ENCODE measurements at places on chromosomes 4 and X.

DNA sequence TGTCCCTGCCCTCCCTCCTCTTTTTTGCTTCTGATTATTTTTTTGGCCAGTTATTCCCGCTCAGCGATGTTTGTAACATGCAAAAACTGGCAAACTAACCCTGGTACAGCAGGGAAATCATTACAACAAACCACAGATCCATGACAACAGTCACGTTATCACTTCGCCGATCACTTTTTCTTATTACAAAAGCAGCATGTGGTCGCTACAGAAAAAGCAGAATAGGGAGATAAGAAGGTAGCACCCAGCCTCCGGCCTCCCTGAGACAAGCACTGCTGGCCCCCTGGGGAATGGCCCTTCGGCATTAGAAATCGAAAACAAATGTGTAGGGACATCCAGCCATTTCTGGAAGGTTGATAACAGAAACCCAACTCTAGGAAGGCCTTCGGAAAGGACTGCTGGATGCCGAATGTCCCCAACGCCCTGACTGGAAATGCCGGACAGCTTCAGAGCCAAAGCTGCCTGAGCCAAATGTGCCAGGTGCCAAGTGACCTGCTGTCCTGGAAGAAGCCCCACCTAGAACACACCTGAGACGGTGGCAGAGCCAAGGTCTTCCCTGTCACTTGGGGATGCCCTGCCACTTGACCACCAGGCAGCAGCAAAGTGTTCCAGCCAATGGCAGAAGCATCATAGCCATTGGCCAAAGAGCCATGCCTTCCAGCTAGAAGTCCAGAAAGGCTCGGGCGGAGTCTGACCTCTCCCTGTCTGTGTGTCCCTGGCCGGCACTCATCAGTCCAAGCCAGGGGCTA is 2.9 kb downstream of the IDH3G start:
- DNase-seq: no peak

- no peak for DNase-seq
Measured at GRCh38 chr4:30670206-30670605, 50.0 kb upstream of the PCDH7 start.

DNA sequence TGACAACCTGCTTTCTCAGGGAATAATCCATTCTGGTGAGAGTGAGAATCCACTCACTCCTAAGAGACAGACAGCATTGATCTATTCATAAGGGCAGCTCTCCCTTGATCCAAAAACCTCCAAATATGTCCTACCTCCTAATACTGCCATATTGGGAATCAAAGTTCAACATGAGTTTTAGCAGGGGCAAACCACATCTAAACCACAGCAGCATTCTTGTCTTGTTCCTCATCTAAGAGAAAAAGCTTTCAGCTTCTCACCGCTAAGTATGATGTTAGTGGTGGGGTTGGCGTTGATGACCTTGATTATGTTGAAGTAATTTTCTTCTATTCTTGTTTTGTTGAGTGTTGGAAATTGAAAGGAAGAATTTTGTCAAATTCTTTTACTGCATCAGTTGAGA is 69.6 kb downstream of the SERTM2 start:
- no peak for DNase-seq

DNA sequence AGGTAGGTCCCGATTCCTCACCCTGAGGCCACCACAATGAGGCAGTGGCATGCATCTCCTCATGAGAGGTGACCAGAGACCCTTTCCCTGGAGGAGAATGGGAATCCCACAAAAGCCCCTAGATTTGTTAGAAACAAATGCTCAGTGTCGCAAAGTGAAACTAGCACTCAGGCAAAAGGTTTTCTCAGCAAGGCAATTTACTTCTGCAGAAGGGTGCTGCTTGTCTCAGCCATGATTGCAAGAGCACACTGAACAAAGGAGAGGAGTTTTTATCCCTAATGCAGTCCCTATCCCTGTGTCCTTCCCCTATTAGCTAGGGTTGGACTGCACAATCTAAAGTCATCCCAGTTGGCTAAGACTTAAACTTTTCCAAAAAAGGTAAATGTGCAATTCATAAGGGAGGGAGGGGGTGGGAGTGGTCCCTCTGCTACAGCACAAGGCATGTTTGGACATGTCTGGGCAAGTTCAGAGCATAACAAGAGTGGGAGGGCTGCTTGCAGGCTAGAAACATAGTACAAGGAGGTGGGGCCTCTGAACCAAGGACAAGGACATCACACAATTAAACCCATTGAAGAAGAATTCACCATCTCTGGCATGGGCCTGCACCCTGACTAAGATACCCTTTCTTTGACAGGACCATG is 185.3 kb downstream of the CCNG2 start:
- no peak for DNase-seq

DNA sequence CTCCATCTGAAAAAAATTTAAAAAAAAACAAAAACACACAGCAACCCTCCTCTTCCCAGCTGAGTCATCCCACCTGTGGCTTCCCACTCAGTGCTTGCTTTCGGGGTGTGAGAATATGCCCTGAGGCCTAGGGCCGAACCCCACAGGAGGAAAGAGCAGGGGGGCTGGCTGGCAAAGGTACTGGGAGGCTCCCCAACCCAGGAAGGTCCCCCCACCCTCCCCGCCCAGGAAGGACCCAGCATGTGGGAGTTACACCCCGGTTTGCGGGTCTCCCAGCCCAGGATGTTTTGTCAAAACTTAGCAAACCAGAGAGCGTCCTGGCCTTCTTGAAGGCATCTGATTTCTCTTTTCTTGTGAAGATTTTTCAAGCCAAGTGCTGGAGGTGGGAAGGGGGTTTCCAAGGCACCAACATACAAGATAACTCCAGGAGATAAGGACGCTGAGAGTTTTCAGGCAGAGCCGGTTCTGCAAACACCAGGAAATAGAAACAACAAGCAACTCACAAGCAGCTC is 25.7 kb upstream of the CSF2RA start:
- peak; percentile 33 for DNase-seq

- no peak for DNase-seq
Measured at GRCh38 chr4:87947381-87948160, 27.9 kb upstream of the SPP1 start.

- DNase-seq: no peak
Measured at GRCh38 chr4:5822619-5823018, 70.3 kb downstream of the CRMP1 start.

- no peak for DNase-seq
Measured at GRCh38 chrX:13026877-13027652, 17.4 kb downstream of the FAM9C start.

GRCh38 chrX:18889346-18890048 is 94.4 kb downstream of the PHKA2 start:
- no peak for DNase-seq

DNA sequence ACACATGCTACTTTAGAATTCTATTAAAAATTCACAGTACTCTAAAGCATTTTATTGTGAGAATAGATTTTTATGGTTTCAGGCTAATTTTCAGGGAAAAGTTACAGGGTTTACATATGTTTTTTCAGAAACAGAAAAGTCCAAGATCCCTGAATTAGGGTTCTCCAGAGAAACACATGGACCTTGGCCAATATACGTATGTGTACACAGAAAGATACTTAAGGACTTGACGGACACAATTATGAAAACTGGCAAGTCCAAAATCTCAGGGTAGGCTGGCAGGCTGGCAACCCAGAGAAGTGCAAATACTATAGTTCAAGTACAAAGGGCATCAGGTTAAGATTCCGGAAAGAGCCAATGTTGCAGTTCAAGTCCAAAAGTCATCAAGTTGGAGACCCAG is 1897.8 kb upstream of the PCDH10 start:
- DNase-seq: no peak

GRCh38 chr4:79050541-79050880 is 111.3 kb upstream of the PAQR3 start:
- DNase-seq: no peak

DNA sequence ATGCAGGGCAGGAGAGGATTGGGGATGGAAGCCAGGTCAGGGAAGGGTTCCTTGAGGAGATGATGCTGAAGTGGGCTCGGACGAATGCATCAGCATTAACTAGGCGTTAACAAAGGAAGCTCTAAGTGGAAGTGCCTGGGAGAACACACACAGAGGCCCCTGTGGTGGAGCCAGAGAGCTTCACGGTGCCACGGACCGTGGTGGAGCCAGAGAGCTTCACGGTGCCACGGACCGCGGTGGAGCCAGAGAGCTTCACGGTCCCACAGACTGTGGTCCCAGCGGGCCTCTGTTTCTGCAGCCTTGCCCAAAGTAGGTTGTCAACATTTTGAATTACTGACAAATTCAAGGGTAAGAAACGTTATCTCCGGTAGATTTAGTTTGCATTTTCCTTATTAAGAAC is 48.3 kb downstream of the TRIML2 start:
- no peak for DNase-seq

- DNase-seq: no peak
Measured at GRCh38 chr4:149279776-149280175, 535.9 kb downstream of the IQCM start.

DNA sequence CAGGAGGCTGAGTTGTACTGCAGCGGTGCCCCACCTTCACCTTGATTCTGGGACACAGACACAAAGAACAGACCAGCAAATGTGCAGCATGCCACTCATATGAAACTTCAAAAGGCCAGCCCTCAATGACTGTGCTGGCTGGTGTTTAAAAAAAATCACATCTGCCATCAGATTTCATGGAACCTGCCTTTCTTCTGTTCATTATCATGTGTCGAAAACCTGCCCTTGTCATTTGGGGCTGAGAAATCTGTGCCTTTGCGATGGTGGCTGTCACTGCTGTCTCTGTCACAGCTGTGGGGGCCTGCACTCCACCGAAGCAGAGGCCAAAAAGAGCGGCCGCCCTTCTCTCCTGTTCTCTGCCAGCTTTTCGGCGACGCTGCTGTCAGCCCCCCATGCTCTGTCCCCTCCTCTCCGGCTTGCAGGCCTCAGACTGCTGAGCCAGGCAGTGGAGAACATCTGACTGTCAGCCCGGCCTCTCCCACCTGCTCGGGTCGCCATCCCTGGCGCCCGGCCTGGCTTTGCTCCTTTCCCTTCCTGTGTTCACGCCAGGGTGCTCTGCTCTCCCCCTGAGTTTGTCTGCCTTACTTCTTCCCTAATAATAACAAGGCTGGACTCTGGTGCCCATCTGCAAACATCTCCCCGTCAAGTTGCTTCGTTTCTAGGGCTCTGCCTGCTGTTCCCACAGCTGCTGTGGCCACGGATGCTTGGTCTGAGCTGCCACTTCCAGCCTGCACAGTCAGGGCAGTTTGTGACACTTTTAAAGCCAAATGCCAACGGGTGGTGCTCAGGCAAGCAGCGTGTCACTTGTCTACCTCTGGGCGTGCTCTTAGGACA is 355.2 kb downstream of the UNC5C start:
- DNase-seq: no peak

- no peak for DNase-seq
Measured at GRCh38 chr4:33150525-33150910, 2430.3 kb downstream of the PCDH7 start.

DNA sequence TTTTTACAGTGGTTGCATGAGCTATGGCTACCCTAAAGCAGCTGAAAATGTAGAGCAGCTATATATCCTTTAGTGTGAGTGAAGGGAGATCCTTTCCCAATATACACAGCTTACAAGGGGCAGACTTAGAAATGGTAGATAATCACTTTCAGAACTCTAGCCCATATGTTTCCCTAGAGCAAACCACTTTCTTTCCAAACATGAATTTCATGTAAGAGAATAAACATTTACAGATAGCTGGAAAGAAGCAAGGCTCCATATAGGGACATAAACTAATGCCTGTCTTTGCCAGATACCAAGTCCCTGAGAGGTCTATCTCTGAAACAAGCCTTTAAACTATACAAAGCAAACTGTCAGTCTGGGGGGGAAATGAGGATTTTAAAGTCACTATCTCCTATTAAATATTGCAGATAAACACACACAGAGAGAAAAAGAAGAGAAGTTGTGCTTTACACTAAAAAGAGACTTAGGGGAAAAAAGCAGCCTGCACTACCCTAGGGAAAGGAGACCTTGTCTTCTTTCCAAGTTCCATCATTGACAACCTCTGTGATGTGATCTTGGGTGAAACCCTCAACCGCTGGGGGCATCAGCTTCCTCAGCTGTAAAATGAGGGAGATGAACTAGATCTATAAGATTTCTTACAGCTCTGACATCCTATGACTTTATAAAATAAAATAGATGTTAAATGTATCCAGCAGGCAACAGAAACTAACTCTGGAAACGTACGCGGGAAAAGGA is 73.6 kb downstream of the TMEM156 start:
- no peak for DNase-seq

DNA sequence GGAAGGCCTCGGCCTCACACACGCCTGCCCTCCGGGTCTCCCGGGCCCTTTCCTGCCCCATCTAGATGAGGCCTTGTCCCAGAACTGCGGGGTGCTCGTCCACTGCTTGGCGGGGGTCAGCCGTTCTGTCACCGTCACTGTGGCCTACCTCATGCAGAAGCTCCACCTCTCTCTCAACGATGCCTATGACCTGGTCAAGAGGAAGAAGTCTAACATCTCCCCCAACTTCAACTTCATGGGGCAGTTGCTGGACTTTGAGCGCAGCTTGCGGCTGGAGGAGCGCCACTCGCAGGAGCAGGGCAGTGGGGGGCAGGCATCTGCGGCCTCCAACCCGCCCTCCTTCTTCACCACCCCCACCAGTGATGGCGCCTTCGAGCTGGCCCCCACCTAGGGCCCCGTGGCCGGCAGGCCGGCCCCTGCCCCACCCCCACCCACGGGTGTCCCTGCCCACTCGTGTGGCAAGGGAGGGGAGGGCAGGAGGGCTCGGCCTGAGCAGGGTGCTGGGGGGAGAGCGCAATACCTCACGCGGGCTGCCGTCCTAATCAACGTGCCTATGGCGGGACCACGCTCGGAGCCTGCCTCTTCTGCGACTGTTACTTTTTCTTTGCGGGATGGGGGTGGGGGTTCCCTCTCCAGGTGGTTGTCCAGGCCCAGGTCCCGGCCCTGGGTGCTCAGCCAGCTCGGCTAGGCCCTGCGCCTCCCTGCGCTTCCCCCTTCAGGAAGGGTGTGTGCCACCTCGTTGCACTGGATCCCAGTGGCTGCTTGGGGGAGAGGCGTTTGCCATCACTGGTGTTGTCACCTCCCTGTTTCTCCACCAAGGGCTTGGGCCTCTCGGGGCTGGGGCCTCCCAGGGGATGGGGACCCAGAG is 3.1 kb downstream of the DUSP9 start:
- DNase-seq: no peak

- DNase-seq: no peak
Measured at GRCh38 chr4:38368613-38369012, 295.4 kb upstream of the KLF3 start.

GRCh38 chrX:135411893-135412292 is 9.9 kb upstream of the SMIM10L2A start:
- no peak for DNase-seq

Measured in stimulated activated CD4-positive, alpha-beta T cell treated with anti-CD3 and anti-CD28 coated beads, Interleukin-4, amount 100 ng/mL, for 24 hours (primary cell).